ENCODE measurements at places on chromosomes 3 and 15.

- DNase-seq, result no peak
- no peak overlapping the region for H3K4me3 ChIP-seq
- no peak overlapping the region for H3K27ac ChIP-seq
- no peaks in the 10 kb centered on the region for H3K27me3 ChIP-seq
- no peaks in the 10 kb centered on the region for H3K4me1 ChIP-seq
These were observed 250.3 kb upstream of the SOX2 start for GRCh38 chr3:181461381-181461780.

GRCh38 chr15:69092159-69092558 lies 68.3 kb upstream of the GLCE start:
- H3K27me3 ChIP-seq, result peaks cover 28% of the 10 kb centered on the region
- H3K36me3 ChIP-seq, result no peaks in the 10 kb centered on the region
- no peak overlapping the region for H3K4me3 ChIP-seq

DNA sequence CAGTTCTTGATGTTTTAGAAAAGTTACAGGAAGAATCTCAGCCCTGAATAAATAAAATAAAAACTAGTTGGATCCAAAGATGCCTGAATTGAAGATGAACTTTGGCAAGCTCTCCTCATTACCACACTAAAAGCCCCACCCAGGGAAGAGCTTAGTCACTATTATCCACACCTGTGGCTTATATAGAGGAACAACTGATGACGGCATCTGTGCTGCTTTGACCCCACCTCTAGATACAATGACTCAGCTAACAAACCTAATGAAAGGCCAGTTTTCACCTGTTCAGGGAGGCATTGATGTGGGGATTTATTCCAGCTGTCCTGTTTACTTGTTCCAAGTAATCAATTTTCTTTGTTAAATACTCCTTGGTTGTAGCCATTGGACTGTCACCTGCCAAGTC lies 604.7 kb upstream of the EPHA6 start:
- no peak overlapping the region for H3K4me3 ChIP-seq
- H3K27me3 ChIP-seq, result no peaks in the 10 kb centered on the region
- DNase-seq, result no peak
- no peaks in the 10 kb centered on the region for H3K4me1 ChIP-seq
- H3K27ac ChIP-seq, result no peak overlapping the region

GRCh38 chr3:30702828-30703397 lies 96.5 kb downstream of the TGFBR2 start:
- H3K4me1 ChIP-seq, result peaks cover 62% of the 10 kb centered on the region
- no peaks in the 10 kb centered on the region for H3K27me3 ChIP-seq
- DNase-seq, result no peak
- H3K36me3 ChIP-seq, result peaks cover 37% of the 10 kb centered on the region

Data from naive thymus-derived CD8-positive, alpha-beta T cell (primary cell).